T-helper 9 cell (primary cell): ENCODE measurements at places on chromosomes 3 and 15.

DNA sequence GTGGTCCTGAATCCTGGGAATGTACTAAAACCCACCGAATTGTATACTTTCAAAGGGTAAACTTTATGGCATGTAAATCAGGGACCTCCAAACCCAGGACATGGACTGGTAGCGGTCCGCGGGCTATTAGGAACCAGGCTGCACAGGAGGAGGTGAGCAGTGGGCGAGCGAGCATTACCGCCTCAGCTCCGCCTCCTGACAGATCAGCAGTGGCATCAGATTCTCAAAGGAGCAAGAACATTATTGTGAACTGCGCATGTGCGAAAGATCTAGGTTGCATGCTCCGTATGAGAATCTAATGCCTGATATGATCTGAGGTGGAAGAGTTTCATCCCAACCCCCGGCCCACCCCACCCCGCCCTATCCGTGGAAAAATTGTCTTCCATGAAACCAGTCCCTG is 22.2 kb downstream of the HEG1 start:
- no peak for DNase-seq

DNA sequence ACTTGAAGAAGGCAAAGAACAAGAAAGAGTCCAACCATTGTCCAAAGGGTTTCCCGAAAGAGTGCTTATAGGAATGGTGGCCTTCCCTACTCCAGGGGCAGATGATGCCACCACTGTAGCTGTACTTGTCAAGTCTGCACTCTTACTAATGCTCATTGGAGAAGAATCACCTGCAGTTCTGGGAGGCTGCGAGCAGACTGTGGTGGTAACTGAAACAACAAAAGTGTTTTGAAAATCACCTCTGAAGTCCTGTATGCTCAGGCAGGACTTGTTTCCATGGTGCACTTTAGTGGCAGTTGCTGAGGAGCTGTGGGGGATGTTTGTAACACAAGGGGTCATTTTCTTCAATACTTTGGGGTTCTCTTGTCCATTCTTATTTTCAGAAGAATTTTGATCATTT is 36.0 kb downstream of the USF3 start:
- DNase-seq, result no peak

- DNase-seq, result no peak
Measured at GRCh38 chr3:124888482-124889441, 1.6 kb upstream of the ITGB5 start.

DNA sequence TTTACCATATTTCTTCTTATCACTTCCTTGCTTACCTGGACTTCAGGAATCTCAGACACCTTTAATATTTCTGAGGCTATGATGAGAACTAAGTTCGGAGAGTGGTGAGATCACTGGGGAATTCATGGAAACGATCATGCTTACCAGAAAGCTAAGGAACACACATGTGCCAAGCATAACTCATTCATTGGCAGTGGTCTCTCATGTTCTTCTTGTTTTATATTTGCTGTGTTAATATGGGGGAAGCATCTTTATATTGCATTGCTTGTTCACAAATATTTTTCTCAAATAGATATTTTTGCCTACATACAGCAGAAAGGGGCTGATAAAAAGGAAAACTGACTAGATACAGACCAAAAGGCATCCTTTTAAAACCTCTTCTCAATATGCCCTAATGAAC is 55.8 kb downstream of the COL6A6 start:
- DNase-seq, result no peak

- DNase-seq, result no peak
Measured at GRCh38 chr15:68582864-68583263, 4.1 kb downstream of the CORO2B start.

- no peak for DNase-seq
Measured at GRCh38 chr15:64089543-64090280, 3.9 kb downstream of the CIAO2A start.

GRCh38 chr3:52479877-52480575 is 15.1 kb upstream of the STAB1 start:
- DNase-seq, result no peak

DNA sequence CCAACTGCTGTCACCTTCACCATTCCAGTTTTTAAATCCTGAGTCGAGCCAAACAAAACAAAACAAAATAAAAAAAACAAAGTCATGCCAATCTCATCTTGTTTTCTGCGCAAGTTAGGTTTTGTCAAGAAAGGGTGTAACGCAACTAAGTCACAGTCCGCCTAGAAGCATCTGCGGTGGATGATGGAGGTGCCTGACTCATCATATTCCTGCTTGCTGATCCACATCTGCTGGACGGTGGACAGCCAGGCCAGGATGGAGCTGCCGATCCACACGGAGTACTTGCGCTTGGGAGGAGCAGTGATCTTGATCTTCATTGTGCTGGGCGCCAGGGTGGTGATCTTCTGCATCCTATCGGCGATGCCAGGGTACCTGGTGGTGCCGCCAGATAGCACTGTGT is 162.1 kb downstream of the WDR76 start:
- DNase-seq, result no peak

DNA sequence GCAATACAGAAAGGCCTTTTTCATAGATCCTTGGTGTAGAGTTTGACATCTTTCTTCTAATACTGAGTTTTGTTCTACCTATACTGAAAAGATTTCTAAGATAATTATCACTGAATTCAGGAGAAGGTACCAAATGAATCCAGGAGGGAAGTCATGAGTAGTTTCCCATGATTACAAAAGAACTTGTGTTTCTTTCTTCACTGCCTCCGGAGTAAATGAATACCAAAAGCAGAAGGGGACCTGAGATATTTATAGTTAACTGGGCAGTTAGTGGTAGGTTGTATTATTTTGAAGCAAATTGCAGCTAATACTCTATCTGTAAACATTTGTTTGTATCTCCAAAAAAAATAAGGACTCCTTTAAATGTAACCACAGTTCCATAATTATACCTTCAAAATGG is 175.4 kb downstream of the SUCNR1 start:
- no peak for DNase-seq
